Osteocyte (in vitro differentiated cells): ENCODE measurements at places on chromosomes 2 and 18.

DNA sequence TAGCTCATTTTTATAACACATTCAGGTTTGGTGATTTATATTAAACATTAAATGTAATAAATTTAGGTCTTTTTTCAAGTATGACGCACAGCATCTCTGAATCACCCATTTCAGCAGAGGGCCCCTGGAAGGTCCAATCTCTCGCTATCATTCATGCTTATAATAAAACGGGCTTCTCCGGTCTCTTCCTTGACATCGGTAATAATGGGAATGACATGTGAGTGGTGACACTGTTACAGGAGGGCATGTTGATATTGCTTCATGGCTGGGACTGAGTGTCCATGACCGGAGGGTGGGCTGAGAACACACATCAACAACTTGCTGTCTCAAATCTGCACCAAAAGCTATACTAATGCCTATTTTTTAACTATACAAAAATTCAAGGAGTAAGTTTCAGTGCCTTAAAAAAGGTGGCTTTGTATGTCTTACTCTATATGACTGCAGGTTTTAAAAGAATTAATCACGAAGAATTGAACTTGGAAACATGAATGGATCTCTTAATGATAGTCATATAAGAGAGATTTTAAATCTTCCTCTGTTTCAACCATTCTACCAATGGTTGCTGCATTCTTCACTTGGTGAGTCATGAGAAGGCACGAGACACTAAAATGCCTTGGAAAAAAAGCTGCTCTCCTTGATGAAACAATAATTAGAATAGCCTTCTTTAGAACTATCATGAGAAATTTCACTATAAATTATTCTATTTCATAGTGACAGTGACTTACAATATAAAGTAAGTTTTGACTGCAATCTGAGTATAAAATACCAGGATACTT is 101.9 kb upstream of the NRP2 start:
- no peaks in the 10 kb centered on the region for H3K27me3 ChIP-seq
- peaks cover 24% of the 10 kb centered on the region for H3K4me1 ChIP-seq
- no peak overlapping the region for H3K27ac ChIP-seq
- H3K4me3 ChIP-seq, result no peak overlapping the region
- DNase-seq, result no peak
- peaks cover 14% of the 10 kb centered on the region for H3K36me3 ChIP-seq

- H3K27ac ChIP-seq, result no peak overlapping the region
- H3K27me3 ChIP-seq, result no peaks in the 10 kb centered on the region
- no peaks in the 10 kb centered on the region for H3K4me1 ChIP-seq
- DNase-seq, result no peak
These were observed 119.5 kb downstream of the ASXL3 start for GRCh38 chr18:33697498-33697897.

- no peak overlapping the region for H3K4me3 ChIP-seq
- DNase-seq, result no peak
- peaks cover 4% of the 10 kb centered on the region for H3K4me1 ChIP-seq
- H3K27ac ChIP-seq, result no peak overlapping the region
These were observed 3.4 kb upstream of the MAP4K4 start for GRCh38 chr2:101693991-101694588.

- H3K27ac ChIP-seq, result no peak within 1 kb of the TSS
- H3K36me3 ChIP-seq, result peaks cover 3% of the 10 kb centered on the region
- H3K4me1 ChIP-seq, result peaks cover 11% of the 10 kb centered on the region
- peaks cover 80% of the 10 kb centered on the region for H3K27me3 ChIP-seq
These were observed at the start of gene TLX2 for GRCh38 chr2:74514368-74515270. Gene TLX2 (plus strand): TSS chr2:74514450. CDS start chr2:74514807, 357 bp downstream.

- no peak for DNase-seq
- H3K4me1 ChIP-seq, result peaks cover 11% of the 10 kb centered on the region
- no peak overlapping the region for H3K27ac ChIP-seq
- H3K36me3 ChIP-seq, result peaks cover 24% of the 10 kb centered on the region
These were observed 68.3 kb downstream of the TET3 start for GRCh38 chr2:74052732-74053710.

GRCh38 chr18:49098386-49098785 is 147.6 kb upstream of the SMAD7 start:
- H3K27ac ChIP-seq, result no peak overlapping the region

DNA sequence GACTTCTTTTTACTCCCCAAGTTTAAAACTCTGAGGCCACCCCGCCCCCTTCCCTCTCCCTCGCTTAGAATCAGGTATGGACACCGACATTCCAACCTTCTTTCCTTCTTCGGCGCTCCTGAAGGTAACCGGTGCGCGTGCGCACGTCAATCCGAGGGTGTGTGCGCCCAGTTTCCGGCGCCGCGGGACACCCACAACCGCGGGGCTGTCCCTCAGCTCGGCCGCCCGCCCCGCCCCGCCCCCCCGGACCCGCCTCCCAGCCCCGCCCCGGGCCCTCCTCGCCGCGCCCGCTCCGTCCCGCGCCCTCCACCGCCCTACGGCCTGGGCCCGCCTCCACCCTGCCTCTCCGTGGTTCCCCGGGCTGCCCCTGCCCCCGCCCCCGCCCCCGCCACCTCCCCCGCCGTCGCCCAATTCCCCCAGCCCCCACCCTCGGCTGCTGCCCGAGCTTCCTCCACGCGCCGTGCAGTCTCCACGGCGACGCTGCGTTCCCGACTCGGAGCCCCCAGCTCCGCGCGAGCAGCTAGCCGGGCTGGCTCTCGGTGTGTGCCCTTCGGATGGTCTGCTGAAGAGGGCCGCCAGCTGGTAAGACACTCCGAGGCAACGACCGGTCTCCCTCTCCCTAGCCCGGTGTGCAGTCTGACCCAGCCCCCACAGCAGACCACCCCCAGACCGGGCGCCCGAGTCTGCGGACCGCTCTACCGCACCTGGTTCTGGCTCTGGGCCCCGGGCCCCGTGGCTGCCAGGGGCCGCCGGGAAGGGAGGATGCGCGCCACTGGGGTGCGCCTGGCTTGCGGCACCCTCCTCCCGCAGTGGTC is 635 bp downstream of the ERICH2 start:
- H3K4me1 ChIP-seq, result peaks cover 9% of the 10 kb centered on the region
- no peak for DNase-seq
- H3K4me3 ChIP-seq, result peak overlapping the region; percentile 77
- H3K27me3 ChIP-seq, result peaks cover 59% of the 10 kb centered on the region

- no peaks in the 10 kb centered on the region for H3K27me3 ChIP-seq
- H3K27ac ChIP-seq, result no peak overlapping the region
- no peak overlapping the region for H3K4me3 ChIP-seq
- peaks cover 7% of the 10 kb centered on the region for H3K4me1 ChIP-seq
- peaks cover 31% of the 10 kb centered on the region for H3K36me3 ChIP-seq
These were observed 63.6 kb downstream of the COX7A2L start for GRCh38 chr2:42297322-42297936.

- H3K36me3 ChIP-seq, result peaks cover 3% of the 10 kb centered on the region
- H3K4me3 ChIP-seq, result peak overlapping the region; percentile 91
- no peak for DNase-seq
- peak overlapping the region; percentile 94 for H3K27ac ChIP-seq
These were observed 1.4 kb upstream of the FAM168B start for GRCh38 chr2:131094463-131095281.

DNA sequence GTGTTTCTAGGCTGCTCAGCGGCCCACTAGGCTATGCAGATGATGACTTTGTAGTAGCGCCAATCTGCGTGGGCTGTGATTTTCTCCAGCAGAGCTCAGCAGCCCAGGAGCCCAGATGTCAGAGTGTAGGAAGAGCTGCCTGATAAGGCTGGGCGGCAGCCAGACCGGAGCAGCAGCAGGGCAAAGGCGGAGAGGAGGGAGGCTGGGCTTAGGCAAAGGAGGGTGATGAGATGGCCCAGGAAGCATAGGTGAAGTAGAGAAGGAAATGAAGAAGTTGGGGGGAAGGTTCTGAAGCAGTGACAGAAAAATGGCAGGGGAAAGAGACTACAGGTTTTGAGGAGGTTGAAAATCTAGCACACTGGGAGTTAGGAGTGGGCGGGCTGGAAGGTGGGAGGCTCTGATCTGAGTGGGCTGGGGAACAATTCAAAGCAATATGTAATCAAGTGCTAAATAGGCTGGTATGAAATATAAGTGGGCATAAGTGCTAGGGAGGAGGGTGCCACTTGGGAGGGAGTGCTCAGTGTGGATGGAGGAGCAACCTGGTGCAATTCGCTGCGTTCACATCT is 50.6 kb upstream of the STPG4 start:
- H3K27me3 ChIP-seq, result no peaks in the 10 kb centered on the region
- peak; percentile 54 for DNase-seq
- H3K36me3 ChIP-seq, result no peaks in the 10 kb centered on the region
- no peak overlapping the region for H3K27ac ChIP-seq
- H3K4me1 ChIP-seq, result peaks cover 42% of the 10 kb centered on the region

DNA sequence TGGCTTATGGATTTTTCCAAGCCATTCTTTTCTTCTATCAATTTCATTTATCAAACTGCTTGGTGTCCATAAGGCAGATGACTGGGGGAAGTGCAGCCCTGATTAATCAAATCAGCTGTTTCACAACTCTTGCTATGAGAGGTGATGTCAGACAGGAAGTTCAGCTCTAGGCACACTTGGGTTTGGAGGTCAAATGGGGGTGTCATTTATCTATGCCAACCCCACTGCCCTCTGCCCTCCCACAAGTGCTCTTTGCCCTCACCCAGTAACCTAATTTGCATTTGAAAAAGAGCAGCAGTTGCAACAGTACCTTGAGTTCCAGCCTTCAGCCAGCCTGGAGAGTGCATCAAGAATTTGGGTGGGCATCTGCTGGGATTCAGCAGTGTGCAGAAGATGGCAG is 431.3 kb upstream of the SPRED2 start:
- no peaks in the 10 kb centered on the region for H3K4me1 ChIP-seq
- DNase-seq, result no peak
- H3K4me3 ChIP-seq, result no peak overlapping the region
- H3K27ac ChIP-seq, result no peak overlapping the region

GRCh38 chr18:63079114-63079513 is 240.5 kb downstream of the BCL2 start:
- peaks cover 24% of the 10 kb centered on the region for H3K27me3 ChIP-seq
- H3K36me3 ChIP-seq, result no peaks in the 10 kb centered on the region
- no peak overlapping the region for H3K4me3 ChIP-seq
- H3K27ac ChIP-seq, result no peak overlapping the region
- DNase-seq, result peak; percentile 25

DNA sequence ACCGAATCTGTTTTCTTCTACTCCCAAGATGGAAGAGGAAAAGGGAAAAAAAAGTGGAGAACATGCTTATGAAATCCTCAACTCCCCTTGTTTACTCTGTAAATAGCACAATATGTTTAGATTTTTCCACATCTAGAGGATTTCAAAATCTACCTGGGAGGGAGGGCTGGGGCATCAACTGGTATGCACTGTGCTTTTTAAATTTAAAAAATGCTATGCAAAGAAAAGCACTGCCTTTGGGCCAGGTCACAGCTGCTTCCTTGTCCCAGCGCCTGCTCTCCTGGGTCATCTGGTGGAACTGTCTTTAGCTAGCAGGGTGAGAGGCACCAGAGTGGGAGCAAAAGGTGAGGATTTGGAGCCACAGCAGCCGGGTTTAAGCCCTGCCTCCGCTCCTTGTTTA is 88.2 kb upstream of the BOD1L2 start:
- H3K4me1 ChIP-seq, result no peaks in the 10 kb centered on the region
- H3K27me3 ChIP-seq, result peaks cover 17% of the 10 kb centered on the region
- H3K27ac ChIP-seq, result no peak overlapping the region
- no peak for DNase-seq
- no peak overlapping the region for H3K4me3 ChIP-seq
- no peaks in the 10 kb centered on the region for H3K36me3 ChIP-seq

GRCh38 chr2:34822616-34823015 is 1223.5 kb upstream of the FAM98A start:
- H3K4me1 ChIP-seq, result no peaks in the 10 kb centered on the region
- no peak for DNase-seq
- no peak overlapping the region for H3K27ac ChIP-seq
- H3K36me3 ChIP-seq, result no peaks in the 10 kb centered on the region
- H3K4me3 ChIP-seq, result no peak overlapping the region

- no peaks in the 10 kb centered on the region for H3K36me3 ChIP-seq
- peak overlapping the region; percentile 83 for H3K4me3 ChIP-seq
- H3K4me1 ChIP-seq, result peaks cover 6% of the 10 kb centered on the region
- H3K27me3 ChIP-seq, result peaks cover 37% of the 10 kb centered on the region
- no peak for DNase-seq
- no peak overlapping the region for H3K27ac ChIP-seq
These were observed 741 bp upstream of the GCKR start for GRCh38 chr2:27495840-27496356.

DNA sequence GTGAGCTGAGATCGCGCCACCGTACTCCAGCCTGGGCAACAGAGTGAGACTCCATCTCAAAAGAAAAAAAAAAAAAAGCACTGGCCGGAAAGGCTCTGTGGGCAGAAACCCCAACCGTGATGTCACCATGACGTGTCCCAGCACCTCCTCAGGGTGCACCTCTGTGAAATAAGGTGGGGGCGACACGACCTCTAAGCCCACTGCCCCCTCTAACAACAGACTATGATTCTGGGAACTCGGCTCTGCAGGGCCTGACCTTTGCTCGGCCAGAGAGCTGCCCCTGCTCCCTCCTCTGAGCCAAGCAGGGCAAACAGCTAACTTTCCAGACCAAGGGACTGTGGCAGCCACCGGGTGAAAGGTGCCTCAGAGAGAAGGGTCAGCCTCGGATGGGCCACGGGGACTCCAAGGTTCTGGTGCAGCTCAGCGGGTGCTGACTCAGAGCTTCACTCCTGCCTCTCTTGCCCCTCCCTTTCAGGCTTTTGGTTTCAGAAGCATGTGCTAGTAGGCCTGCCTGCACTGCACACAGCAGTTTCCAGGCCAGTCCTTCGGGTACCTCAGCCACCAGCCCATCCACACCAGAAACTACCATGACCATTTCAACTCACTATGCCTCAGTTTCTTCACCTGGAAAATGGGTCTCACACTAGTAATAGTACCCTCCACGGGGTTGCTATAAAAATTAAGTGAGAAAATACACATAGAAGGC is 8.0 kb downstream of the TMBIM1 start:
- no peaks in the 10 kb centered on the region for H3K27me3 ChIP-seq
- H3K27ac ChIP-seq, result peak overlapping the region; percentile 97
- no peak for DNase-seq
- peaks cover 15% of the 10 kb centered on the region for H3K36me3 ChIP-seq
- no peak overlapping the region for H3K4me3 ChIP-seq
- peaks cover 46% of the 10 kb centered on the region for H3K4me1 ChIP-seq

DNA sequence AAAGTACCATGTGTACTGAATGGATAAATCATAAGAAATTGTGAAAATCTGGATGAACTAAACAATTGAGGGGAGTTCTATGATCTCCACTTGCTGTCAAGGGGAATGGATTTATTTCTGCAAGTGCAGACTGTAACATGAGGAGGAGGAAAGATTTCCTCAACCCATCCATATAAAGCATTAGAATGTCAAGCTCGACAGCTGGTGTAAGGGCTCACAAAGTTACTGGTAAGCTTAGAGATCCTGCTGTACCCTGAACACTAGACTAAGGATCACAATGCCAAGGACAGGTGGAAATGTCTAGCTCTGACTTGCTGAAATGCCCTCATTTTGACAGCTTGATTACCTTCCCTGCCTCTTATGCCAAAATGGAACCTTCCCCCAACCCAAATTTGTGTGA is 125.3 kb downstream of the TCF4 start:
- peaks cover 10% of the 10 kb centered on the region for H3K36me3 ChIP-seq
- H3K27me3 ChIP-seq, result no peaks in the 10 kb centered on the region
- no peak overlapping the region for H3K4me3 ChIP-seq
- H3K27ac ChIP-seq, result no peak overlapping the region
- H3K4me1 ChIP-seq, result peaks cover 7% of the 10 kb centered on the region

- H3K4me3 ChIP-seq, result no peak overlapping the region
- no peaks in the 10 kb centered on the region for H3K27me3 ChIP-seq
- H3K36me3 ChIP-seq, result no peaks in the 10 kb centered on the region
- DNase-seq, result no peak
- H3K4me1 ChIP-seq, result peaks cover 8% of the 10 kb centered on the region
These were observed 167.0 kb downstream of the ASB1 start for GRCh38 chr2:238593678-238594077.
